ENCODE measurements at places on chromosomes 2 and 18. TPM values are rescaled to one million over a fixed set of nuclear protein-coding genes. Genes with fewer than 3 reads are reported as not detected.

DNA sequence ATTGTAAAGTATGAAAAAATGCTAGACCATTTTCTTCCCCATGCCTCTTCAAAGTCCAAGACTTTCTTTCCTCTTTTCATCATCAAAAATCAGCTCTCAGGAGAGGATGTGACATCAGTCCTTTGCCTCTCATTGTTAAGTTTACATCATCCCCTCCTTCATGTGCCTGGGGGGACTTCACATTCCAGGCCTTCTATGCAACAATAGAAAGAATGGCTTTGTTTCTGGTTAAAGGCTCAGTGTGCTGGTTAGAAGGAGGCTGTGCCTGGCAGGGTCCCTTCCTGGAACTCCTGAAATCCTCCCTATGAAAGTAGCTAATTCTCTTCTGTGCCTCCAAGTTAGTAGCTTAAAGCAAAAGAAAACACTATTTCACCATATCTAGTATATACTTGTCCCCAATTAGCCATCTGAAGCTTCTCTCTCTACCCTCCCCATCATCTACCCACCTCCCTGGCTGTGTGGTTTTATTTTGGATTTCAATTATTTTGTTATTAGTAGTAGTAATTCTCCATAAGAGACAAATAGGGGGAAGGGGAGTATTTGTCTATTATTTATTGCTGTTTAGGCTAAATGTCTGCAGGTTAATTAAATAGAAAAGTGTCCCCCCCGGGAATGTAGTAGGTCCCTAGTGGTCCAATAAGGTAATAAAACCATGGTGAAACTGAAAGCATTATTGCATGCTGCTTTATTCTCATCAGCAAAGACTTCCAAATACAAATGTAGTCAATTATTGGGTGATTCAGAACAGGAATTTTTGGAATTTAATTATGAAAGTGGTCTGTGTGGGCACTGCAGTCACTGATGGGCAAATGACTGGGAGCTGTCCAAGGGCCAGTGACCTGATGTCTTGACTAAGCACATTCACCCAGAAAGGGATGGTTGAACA lies 69.0 kb downstream of the CPO start:
- DNase-seq: peak; percentile 72

DNA sequence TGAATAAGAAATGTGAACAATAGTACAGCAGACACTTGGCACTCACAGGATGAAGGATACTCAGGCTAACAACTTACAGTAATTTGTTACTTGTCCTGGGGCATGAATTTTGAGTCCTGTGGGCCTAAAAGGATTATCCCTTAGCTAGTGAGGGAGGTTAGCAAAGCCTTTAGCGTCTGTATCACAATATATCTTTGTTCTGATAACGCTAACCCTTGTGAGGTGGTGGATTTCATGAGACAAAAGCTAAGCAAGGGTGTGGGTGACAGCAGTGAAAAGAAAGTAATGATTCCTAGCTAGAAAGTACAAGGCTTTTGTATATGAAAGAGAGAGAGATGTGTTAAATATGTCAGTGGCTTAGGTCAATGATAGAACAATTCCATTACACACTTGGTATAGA lies 46.8 kb upstream of the TTC21B start:
- no peak for DNase-seq

GRCh38 chr2:239113171-239113570 lies 265.3 kb downstream of the TWIST2 start:
- peak; percentile 26 for DNase-seq

The GPR55 gene
- polyA plus RNA-seq: 0.20 TPM

DNA sequence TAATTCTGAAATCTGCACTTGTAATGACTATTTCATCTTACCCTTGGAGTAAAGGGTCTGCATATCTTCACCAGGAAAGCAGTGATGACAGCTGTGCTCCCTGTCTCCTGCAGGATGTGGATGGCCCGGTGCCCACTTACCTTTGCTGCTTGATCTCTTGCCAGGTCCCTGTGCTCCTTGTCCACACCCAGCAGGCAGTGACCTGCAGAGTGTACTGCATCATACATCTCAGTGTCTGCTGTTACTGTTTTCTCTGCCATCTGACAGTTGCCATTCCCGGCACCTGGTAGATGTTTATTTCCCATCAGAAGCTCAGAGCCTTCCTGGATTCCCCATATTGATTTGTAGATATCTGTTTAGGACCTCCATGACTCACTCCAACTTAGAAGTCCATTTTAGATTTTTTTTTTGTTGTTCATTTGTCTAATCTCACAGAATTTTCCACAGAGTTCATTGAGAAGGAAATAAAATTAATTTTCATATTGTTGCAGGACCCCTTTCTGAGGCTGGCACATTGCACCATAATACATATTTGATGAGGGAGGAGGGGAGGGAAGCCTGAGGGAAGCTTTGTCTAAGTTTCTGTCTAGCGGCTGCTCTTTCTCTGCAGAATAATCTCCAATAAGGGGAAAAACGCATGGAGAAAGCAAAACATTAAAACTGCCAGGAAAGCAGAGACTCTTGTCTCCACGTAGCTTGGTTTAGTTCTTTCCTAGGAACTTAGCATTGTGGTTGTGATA lies 697.5 kb upstream of the RAB6C start:
- no peak for DNase-seq

GRCh38 chr2:193377789-193378188 lies 1183.1 kb upstream of the TMEFF2 start:
- no peak for DNase-seq
